ENCODE measurements at places on chromosomes 6 and 20.

DNA sequence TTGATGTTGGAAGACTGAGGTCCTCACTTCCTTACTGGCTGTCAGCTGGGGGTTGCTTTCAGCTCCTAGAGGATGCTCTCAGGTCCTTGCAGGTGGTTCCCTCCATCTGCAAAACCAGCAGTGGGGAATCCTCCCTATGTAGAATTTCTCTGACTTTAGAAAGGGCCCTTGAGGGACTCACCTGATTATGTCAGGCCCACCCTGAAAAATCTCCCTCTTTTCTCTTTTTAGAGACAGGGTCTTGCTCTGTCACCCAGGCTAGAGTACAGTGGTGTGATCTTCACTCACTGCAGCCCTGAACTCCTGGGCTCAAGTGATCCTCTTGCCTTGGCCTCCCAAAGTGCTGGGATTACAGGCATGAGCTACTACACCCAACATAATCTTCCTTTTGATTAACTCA is 102.9 kb upstream of the MCHR2 start:
- DNase-seq = no peak

DNA sequence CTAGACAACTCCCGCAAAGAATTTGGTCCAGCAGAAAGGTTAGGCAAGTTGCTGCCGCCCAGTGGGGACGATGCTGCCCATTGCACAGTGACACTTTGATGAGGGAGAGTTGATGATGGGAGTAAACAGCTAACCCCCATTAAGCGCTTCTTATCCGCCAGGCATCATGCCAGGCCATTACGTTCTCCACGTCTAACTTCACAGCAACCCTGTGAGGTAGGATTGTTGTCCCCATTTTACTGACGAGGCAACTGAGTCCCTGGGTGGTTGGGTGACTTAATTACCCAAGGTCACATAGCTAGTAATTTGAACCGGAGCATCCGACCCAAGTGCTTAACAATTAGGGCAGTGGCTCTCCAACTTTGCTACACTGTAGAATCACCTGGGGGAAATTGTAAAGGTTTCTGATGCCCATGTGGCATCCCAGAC is 738 bp downstream of the RALGAPB start:
- DNase-seq = peak; percentile 62

GRCh38 chr20:47907031-47907675 is 121.9 kb upstream of the SULF2 start:
- no peak for DNase-seq

GRCh38 chr6:5580736-5581581 is 319.6 kb downstream of the FARS2 start:
- no peak for DNase-seq

DNA sequence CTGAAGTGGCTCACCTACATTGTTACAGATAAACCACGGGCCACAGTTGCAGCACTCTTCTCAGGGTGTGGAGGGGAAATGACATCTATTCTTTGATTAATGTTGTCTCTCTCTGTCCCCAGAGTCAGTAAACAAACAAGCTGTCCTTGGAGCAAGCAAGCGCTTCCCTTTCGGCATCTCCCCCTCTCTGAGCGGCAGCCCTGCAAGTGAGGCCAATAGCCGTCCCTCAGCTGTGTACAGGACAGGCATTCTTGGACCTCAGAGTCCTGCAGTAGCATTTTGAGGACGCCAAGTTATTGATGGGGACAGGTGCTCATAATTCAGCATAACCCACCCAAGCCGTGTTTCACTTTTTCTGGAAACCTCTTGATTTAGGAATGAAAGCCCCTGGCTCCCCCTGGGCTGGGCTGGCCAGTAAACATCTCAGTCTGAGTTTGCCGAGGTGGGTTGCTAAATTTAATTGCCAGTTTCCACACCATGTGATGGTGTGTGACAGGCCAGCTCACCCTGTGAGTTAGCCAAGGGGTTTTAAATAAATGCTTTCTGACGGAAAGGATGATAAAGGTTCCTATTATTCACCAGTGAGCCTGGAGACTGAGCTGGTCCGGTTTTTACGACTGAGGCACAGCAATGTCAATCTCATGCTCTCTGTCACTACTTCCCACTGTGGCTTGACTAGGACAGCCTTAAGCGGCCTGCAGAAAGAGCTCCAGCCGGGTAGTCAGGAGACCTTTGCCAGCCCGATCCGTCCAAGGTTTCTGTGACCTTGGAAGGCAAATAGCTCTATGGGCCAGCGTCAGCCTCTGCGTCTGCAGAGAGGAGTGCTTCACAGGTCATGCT is 214.8 kb upstream of the RREB1 start:
- DNase-seq = no peak

DNA sequence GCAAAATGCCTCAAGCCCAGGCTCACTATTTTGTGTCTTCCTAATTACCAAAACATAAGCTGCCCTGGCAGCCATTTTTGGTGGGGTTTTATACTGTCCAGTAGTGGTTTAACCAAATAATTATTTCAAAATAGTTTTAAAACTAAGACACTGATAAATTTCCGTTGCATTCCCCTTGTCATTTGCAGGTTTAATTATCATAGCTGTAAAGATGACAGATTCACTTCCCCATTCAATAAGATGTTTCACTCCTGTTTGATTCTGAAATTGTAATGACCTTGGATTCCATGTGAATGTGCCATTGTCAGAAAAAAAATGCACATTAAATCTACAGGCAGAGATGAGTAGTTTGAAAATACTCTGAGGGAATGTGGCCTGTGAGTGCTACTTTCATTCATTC is 172.0 kb downstream of the COL9A1 start:
- DNase-seq = no peak

DNA sequence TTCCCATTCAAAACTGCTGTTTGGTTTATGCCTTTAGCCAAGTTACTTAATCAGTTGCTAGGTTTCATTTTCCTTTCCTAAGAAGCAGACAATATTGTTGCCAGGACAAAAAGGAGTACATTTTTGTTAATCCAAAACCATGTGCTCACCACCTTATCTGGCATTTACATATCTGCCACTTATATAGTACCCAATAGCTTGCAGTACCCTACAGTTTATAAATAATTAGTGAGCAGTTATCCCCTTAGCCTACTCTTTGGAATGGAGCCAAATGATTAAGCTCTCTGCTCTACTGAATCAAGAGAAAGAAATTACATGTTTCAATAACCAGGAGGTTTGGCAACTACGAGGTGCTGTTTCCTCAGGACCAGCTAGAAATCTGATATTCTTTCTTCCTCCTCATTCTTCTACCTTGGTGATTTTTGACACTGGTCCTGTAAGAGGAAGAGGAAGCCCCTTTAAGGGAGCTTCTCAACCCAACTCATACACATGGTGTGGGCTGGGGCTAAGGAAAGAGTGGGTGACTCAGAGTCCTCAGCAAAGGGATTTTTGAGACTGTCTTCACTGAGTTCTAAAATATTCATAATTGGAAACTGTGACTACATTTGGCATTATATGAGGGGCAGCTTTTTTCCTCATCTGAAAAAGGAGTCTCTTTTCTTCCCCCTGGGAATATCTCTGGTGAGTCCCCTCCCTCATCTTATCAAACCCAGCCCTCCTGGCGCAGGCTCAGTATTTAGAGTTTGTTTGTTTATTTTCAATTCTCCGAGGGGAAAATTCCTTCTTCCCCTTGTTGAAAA is 1.5 kb downstream of the ZNFX1 start:
- peak; percentile 88 for DNase-seq

DNA sequence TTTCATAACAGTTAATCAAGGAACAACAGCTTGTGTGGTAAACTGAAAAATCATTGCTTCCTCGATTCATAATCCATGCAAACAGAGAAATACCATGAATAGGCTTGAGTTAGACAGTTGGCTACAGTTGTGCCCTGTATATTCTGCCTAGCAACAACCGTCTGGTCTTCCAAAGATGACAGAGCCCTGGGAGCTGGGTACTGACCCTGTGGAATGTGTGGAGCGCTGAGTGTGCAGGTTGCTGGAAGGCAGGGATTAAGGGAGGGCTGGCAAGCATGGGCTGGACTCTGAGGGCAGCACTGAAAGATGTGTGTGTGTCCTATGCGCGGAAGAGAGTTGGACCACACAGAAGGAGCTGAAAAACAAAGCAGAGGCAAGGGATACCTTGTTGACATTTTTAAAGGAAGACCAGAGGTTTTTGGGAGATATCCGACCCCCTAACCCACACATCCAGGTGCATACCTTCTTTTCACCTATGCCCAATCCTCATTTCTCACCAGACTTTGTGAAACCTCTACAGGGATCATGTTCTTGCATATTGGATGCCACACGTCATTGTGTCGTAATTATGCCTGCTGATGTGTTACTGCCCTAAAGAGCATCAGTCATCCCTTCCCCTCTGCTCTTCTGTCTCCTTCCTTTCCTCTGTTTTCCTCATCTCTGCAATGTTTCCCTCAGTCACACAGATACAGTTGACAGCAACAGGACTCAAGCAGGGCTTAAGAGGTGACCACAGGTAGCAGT is 58.2 kb upstream of the VGLL2 start:
- no peak for DNase-seq

GRCh38 chr6:34608321-34609091 is 52.4 kb upstream of the SPDEF start:
- peak; percentile 35 for DNase-seq

DNA sequence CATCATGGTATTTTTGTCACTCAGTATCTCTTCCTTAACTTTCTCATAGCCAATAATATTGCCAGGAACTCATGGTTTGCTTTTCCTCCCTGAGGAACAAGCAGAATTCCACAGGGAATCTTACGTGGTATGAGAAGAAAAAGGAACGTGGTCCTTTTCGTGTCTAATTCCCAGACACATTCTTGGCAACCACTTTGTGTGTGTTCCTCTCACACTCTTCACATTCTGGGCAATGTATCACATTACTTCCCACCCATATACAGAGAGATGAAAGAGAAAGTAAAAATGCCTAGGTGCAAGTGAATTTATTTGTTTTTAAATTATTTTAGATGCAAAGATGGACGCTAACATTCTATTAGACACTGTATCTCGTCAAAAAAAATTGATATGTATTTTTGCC is 102.7 kb downstream of the PTPRK start:
- no peak for DNase-seq

GRCh38 chr20:49631856-49632418 is 64.0 kb upstream of the PTGIS start:
- DNase-seq = no peak

GRCh38 chr20:62674370-62674769 is 32.1 kb downstream of the SLCO4A1 start:
- DNase-seq = no peak

- no peak for DNase-seq
These were observed 300.4 kb downstream of the CENPW start for GRCh38 chr6:126640356-126640755.

DNA sequence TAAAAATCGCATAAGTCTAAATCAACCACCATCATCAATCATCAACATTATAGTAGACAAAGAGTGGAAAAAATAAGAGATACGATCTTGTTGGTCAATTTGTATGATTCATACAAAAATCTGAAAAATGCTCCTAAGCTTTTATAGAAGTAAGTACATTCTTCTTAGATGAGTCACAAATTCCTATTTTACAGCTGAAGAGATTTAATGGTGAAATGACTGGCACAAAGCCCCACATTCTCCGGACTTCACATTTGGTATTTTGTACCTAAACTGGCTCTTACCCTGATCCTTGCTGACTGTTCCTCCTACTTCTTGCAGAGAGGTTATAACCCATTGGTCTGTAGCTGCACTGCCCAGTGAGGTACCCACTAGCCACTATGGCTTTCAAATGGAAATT is 29.9 kb upstream of the PREP start:
- DNase-seq = peak; percentile 87

GRCh38 chr6:42200035-42200434 is 5.3 kb upstream of the GUCA1B start:
- peak; percentile 96 for DNase-seq

GRCh38 chr6:89951574-89952104 is 57.4 kb downstream of the GJA10 start:
- no peak for DNase-seq

GRCh38 chr20:34541264-34541901 is 17.1 kb upstream of the MAP1LC3A start:
- no peak for DNase-seq

DNA sequence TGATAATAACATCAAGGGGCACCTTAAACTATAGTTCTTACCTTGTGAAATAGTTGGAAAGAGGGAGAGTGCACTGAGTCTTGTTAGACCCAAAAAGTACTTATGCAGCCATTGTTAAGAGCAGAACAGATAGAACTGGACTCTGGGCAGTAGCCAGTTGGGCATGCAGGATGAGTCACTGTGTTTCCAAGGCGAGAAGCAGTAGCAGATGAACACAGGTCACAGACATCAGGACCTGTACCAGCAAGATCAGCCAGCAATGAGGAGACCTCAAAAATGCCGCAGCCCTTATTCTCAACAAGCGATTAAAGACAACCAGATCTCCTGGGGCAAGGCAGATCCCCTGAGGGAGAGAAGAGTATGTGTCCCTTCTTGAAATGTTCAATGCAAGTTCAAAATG is 79.0 kb downstream of the SAMD3 start:
- DNase-seq = peak; percentile 50

DNA sequence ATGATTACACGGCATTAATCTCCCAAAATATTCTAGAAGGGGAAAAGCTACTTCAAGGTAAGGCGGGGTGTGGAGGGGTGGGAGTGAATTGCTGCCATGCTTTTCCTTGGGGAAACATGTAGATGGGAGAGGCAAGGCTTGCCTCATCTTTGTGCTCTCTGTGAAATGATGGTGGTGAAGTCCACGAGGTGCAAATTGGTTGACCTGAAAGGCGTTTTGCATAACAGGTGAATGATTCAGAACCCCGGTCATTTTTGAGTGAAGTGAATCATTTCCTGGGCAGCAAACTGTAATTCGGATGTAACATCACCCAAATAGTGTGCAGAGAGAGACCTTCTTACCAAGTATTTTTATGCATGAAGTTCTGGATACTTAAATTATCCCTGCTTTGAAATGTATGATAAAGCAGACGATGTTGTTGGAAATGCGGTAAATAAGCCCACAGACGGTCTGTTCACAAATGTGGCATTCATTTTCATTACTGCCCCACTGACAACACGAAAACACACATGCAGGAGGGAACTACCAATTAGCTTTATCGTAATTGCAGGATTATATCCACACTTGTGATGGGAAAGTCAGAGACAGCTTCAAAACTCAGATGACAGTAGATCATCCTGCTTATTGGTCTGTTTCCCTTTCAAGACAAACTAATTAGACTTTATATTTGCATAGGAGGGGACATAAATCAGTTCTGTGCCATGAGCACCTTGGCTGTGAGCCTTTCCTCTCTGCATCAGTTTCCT is 3.0 kb downstream of the CDH4 start:
- DNase-seq = peak; percentile 51

DNA sequence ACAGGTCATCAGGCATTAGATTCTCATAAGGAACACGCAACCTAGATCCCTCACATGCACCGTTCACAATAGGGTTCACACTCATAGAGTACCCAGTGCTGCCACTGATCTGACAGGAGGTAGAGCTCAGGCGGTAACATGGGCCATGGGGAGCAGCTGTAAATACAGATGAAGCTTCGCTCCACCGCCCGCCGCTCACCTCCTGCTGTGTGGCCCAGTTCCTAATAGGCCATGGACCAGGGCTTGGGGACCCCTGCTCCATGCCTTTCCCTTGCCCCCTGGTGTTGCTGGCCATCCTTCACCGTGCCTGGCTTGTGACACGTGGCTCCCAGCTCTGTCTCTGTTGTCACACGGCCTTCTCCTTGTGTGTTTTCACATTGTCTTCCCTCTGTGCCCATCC is 171.1 kb upstream of the JARID2 start:
- DNase-seq = no peak
